ENCODE measurements at places on chromosomes 12 and 14.

- no peak for DNase-seq
These were observed 4.0 kb downstream of the C12orf54 start for GRCh38 chr12:48486261-48486660.

- no peak for DNase-seq
These were observed 66.4 kb downstream of the ITPK1 start for GRCh38 chr14:93049315-93049714.

DNA sequence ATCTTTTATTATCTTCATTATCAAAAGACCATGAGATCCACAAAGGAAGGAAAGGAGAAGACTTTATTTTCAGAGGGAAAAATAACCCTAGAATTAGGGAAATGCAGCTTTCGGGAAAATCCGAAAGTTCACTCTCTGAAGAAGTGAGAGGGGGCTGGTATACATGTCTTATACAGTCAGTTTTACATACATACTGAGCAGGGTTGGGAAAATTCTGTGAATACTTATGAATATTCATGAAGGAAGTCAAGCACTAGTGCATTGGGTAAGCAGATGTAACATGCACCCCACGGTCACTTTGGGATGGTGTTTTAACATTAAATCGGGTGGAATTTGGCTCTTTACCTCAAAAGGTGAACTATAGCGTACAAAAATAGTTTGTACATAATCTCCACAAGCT is 15.7 kb upstream of the KLRF1 start:
- DNase-seq: no peak

- DNase-seq: no peak
These were observed 74.0 kb upstream of the MDM1 start for GRCh38 chr12:68406134-68406576.

GRCh38 chr14:58198086-58198485 is 1.9 kb upstream of the ACTR10 start:
- DNase-seq: peak; percentile 7

DNA sequence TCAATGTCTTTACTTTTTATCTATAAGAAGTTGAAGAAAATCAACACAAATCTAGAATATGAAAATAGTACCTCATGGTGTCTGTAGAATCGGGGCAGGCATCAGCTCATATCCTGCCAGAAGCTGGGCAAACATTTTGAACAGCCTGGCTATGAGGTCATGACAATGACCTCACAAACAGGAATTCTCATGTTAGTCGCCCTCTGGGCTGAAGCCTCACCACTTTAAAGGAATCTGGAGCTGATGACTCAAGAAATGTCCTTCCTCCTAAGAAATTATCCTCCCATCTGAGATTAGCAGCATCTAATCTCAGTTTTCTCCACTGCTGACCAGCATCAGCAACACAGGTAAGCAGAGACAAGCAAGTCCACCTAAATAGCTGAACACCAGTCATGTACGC is 27.1 kb downstream of the CLIP1 start:
- no peak for DNase-seq

- DNase-seq: no peak
These were observed 10.9 kb downstream of the CTDSP2 start for GRCh38 chr12:57835366-57836288.

DNA sequence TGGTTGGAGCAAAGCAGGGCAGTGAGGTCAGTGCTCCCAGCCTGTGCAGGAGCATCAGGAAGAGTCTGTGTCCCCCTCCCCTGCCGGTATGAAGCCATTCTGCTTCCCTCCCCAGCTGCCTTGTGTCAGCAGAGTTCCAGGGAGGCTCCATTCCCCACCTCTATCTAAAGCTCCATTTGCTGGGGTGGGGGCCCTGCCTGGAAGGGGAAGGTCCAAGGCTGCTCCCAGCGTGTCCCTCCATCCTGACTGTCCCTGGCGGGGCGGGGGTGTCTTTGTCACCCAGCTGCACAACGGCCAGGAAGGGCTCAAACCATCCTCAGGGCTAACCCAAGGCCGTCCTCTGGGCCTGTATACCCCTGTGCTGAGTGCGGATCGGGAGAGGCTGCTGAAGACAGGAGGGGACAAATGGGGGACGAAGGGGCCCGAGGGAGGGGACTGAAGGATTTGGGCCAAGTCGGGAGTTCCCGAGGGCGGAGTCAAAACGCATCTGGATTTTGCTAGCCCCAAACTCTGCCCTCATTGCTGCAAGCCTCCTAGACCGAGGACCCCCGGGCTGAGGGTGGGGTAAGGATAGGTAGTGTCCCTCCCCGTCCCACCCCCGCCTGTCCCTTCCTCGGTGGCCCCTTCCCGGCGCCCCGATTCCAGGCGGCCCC is 748 bp upstream of the ACVRL1 start:
- DNase-seq: no peak

DNA sequence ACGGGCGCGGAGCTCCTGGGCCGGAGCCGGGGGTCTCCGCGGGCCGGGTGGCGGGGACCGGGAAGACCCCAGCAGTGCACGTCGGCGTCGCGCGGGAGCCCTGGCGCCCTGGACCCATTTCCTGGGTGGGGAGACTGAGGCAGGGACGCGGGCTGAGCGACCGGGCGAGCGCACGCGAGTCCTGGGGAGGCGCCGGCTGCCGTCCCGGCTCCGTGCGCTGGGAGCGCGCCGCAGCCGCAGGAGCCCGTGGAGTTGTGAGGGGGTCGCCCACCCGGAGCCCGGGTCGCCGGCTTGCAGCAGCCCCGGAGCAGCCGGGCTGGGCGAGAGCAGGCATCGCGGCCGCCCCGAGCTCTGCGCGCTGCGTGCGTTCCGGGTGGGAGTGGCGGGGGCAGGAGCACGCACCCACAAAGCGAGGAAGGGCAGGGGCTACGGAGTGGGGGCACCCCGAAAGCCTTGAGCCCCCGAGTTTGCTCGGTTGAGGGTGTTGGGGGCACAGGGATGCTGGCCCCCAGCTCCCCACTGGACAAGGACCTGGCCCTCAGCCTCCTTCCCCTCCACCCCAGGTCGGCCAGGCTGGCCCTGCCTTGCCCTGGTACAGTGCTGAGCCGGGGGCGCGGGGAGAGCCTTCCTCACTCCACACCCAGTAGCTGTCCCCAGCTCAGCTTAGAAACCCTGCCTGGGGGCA is 620 bp downstream of the MMP17 start:
- no peak for DNase-seq

DNA sequence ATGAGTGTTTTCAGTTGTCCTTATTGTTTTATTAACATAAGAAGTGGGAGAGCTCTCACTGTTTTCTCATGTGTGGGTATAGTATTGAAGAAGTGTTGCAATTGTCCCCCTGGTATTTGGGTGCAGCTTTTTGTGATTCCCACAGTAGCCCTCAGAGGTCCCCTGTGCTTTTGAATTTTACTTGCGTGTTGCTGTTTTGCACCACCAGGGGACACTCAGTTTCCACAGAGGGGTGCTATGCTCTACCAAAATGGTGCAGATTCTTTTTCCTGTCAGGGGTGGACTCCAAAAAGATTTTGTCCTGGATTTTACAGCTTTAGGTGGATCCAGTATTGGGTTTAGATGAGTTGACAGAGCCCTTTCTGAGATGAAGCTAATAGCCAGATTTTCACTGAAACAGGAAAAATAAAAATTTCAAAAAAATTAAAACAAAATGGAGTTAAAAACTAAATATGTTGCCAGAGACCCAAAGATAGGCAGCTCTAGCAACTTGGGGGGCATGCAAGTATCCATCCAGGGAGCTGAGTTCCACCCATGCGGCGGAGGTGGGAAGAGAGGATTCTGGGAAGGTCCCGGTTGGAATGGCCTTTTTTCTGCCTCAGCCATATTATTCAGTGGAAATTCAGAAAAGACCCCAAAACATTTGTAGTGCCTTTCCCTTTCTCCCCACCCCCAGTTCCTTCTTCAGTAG is 50.2 kb downstream of the TTLL5 start:
- DNase-seq: no peak

GRCh38 chr12:121697093-121697698 is 15.4 kb upstream of the TMEM120B start:
- peak; percentile 51 for DNase-seq

DNA sequence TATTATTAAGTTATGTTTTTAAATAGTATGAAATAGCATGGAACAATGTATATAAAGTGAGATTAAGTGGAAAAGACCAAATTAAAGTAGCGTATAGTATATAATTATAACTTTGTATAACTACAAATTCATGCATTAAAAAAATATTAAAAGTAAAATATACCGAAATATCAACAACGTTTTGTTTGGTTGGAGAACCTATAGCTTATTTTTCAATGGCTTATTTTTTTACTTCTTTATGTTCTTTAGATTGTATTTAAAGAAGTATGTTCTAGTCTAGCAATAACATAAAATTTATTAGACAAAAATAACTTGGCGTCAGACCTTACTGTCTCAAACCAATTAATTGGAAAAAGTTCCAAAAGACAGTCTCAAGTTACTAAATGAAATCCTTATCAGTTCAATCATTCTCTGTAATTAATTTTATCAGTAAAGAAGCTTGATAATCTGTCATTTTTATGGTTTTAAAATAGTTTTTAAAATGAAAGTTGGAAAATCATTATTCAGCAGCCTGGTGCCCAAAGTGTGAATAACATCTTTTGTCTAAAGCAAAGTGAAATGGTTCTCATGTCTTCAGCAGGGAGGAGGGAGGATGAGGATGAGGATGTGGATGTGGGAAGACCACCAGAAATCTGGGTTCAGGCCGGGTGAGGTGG is 46.7 kb downstream of the IRAK3 start:
- DNase-seq: no peak

GRCh38 chr12:10167599-10167998 is 4.3 kb downstream of the OLR1 start:
- no peak for DNase-seq

- no peak for DNase-seq
These were observed 473.6 kb downstream of the RMST start for GRCh38 chr12:97936165-97936564.

GRCh38 chr14:91286530-91286937 is 42.0 kb upstream of the GPR68 start:
- peak; percentile 77 for DNase-seq

DNA sequence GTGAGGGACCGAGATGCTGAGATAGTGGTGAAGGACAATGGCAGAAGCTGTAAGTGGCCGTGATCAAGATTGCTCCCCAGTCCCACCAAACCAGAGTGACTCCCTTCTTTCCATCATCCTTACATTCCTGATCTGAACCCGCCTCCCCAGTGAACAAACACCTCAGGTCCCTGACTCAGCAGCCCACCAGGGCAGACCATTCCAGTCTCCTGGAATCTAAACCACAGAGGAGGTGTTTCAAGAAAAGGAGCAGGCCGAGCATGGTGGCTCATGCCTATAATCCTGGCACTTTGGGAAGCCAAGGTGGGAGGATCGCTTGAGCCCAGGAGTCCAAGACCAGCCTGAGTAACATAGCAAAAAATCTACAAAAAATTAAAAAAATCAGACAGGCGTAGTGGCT is 6.6 kb downstream of the ERBB3 start:
- DNase-seq: no peak

- peak; percentile 67 for DNase-seq
These were observed 19.0 kb upstream of the RNASE12 start for GRCh38 chr14:20610002-20610765.

DNA sequence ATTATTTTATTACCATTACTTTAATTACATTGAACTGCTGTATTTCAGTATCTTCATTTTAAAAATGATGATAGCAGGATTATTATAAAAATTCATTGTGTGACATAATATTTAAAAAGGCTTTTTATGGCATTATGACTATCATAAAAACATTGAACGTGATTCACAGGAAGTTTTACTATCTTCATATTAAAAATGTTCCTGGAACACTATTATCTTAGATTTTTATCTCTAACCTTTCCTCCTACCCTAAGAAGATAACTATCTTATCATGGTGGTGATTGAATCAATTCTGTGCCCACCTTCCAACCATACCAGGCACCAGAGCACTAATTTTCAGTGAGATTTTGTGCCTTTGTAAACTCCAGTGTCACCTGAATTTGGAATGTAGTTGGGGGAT is 16.2 kb downstream of the LRRC9 start:
- DNase-seq: no peak

GRCh38 chr14:88129306-88130056 is 124.5 kb downstream of the GPR65 start:
- DNase-seq: no peak

DNA sequence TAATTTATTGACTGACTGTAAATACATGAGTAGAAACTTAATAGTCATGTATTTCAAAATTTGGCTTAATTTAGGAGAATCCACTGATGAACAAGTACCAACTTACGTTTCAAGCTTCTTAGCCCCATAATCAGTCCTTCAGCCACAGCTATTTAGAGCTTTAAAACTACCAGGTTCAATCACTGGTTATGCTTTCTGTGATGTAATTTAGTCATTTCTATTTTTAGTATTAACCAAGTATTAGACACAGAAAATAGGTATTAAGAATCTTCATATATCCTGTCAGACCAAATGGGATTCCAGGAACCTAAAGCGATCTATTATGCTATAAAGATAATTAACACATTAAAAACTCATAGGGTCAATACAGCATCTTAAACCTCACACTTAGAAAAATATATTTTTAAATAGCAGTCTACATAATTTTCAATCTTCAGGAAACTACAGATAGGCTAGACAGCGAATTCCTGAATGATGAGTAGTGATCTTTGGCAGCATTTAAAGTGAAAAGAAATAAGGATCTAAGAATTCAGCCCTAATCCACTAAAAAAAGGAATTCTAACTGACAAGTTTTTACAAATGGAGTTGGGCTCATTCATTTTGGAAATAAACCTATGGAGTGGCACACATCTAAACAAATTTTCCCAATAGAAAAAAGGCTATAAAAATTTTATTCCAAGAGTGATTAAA is 51.5 kb downstream of the ZC3H14 start:
- no peak for DNase-seq

DNA sequence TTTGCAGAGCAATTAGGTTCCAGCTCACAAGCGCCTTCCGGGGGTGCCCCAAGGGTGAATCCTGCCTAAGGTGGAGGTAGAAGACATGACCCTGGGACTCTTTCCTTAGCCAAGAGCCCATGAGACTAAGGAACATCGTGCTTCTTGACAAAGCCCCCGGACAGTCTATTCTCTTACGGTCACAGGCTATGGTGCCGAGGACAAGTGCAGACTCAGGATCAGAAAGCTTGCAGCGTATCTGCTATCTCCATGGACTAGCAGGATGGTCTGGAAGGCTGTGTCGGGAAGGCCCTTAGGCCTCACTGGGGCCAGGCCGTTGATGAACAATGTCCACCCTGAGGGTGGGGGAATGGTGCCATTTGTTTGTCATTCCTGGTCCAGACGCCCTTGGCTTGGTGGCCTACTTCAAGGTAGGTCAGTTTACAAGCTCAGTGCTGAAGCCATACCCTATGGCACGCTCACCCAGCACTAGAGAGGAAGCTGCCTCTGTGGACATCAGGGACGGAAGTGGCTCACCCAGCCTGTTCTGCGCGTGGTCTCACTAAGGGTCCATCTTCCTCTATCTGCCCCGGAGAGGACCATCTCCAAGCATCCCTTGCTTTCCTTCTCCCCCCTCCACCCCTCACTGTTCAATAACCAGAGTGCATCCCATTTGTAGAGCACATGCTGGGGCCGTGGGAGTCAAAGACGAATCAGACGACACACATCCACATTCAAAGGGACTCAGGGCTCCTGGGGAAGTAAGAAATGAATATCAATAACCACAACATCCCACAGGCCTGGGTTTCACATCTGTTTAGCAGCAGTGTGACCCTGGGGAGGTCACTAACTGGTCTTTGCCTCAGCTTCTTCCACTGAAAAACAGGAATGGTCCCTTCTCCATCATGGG is 45.0 kb upstream of the IQSEC3 start:
- DNase-seq: no peak

GRCh38 chr12:80582431-80582830 is 125.0 kb upstream of the MYF6 start:
- DNase-seq: no peak

All from effector memory CD8-positive, alpha-beta T cell (primary cell).